Memory B cell (primary cell): ENCODE measurements at places on chromosomes 16 and 17.

- peak overlapping the region; percentile 66 for H3K4me3 ChIP-seq
- peak overlapping the region; percentile 19 for H3K27ac ChIP-seq
- DNase-seq, result no peak
- H3K27me3 ChIP-seq, result no peaks in the 10 kb centered on the region
- peaks cover 8% of the 10 kb centered on the region for H3K4me1 ChIP-seq
Measured at GRCh38 chr17:1137465-1137894, 42.3 kb downstream of the ABR start.

GRCh38 chr17:50361561-50362480 lies 11.2 kb downstream of the MRPL27 start:
- DNase-seq, result peak; percentile 47
- no peak overlapping the region for H3K4me3 ChIP-seq
- H3K4me1 ChIP-seq, result peaks cover 3% of the 10 kb centered on the region
- H3K36me3 ChIP-seq, result peaks cover 6% of the 10 kb centered on the region
- no peak overlapping the region for H3K27ac ChIP-seq

DNA sequence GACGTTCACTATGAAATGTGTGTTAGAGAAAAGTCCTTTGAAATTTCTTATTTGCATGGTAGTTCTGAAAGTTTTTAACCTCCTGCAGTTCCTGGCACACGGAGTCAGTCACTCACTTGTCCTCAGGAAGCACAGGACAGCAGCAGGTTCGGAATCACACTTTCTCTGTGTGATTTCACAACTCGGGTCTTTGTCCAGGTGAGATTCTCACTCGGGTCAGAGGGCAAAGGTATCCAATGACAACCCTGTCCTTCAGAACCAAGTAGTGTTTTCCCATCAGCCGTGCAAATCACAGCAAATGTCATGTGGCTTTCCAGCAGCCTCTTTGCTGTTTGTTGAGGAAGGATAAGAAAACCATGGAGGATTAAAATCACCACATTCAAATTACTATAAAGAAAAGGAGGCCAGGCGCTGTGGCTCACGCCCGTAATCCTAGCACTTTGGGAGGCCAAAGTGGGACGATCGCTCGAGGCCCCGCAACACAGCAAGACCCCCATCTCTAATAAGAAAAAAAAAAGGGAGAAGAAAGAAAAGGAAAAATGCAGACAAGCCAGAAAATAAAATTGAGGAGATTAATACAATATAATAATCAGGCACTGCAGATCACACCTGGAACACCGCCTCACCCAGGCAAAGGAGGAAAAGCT lies 22.0 kb downstream of the ADCY9 start:
- H3K4me1 ChIP-seq, result peaks cover 5% of the 10 kb centered on the region
- DNase-seq, result no peak
- peaks cover 1% of the 10 kb centered on the region for H3K27me3 ChIP-seq
- no peaks in the 10 kb centered on the region for H3K36me3 ChIP-seq
- no peak overlapping the region for H3K27ac ChIP-seq

DNA sequence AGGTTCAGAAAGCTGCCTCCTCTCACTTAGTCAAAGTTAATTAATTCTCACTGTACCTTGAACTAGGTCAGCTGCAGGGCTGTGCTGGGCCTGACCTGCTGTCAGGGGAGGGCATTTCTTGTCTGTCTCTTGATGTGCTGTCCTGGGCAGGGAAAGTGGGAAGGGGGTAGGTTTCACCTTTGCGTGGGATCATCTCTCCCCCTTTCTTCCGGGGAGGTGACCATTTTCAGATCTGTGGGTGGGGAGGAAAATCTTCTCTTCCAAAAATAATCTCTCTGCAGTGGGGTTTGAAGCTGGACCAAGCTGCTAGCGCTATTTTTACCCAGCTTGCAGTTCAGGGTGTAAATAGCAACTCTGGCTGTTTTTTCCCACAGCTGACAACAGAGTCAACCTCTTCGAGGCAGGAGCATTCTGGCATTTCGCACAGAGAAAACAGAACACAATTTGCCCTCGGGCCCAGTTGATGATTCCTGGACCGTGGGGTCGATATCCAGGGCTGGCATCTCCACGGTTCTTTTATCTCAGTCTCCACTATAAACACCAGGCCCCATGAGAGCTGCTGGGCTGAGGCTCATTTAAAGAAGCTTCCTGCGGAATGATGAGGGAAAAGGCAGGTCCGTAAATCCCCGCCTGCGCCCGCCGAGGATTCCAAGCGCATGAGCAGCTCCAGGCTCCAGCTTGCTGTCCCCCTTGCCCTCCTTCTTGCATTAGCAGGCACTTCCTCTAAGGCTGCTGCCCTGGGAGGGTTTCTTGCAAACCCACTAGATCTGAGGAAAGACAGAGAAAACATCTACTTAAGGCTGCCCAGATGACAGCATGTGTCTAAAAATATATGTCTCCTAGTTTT lies 93.9 kb downstream of the YPEL2 start:
- no peaks in the 10 kb centered on the region for H3K36me3 ChIP-seq
- no peak overlapping the region for H3K27ac ChIP-seq
- no peak overlapping the region for H3K4me3 ChIP-seq
- no peaks in the 10 kb centered on the region for H3K27me3 ChIP-seq
- H3K4me1 ChIP-seq, result no peaks in the 10 kb centered on the region
